Daoy (cell line): ENCODE measurements at places on chromosomes 13 and 19. TPM values are rescaled to one million over a fixed set of nuclear protein-coding genes. Genes with fewer than 3 reads are reported as not detected.

GRCh38 chr19:39792999-39793546 is 14.4 kb downstream of the LEUTX start:
- peak; percentile 83 for DNase-seq

DNA sequence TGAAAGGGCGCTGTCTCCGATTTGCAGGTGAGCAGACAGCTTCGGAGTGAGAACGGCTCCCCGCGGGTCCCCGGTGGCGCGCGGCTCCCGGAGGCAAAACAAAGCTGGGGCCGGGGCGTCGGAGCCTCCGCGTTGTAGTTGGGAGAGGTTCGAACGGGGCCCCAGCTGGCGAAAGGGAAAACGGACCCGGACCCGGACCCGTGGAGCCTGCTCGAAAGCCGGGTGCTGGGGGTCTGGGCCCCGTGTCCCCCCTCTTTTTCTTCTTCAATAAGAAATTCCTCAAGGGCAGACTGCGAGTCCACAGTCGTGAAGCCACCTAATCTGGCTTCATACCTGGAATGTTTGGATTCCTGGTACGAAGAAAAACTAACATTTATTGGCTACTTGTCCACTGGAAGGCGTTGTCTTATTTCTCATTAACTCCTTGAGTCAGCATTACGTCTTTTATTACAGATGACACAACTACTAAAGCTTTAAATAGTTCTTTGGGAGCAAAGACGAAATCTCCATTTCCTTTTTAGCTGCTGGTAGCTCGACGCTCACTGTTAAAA is 632 bp upstream of the MTIF3 start:
- DNase-seq = peak; percentile 9

DNA sequence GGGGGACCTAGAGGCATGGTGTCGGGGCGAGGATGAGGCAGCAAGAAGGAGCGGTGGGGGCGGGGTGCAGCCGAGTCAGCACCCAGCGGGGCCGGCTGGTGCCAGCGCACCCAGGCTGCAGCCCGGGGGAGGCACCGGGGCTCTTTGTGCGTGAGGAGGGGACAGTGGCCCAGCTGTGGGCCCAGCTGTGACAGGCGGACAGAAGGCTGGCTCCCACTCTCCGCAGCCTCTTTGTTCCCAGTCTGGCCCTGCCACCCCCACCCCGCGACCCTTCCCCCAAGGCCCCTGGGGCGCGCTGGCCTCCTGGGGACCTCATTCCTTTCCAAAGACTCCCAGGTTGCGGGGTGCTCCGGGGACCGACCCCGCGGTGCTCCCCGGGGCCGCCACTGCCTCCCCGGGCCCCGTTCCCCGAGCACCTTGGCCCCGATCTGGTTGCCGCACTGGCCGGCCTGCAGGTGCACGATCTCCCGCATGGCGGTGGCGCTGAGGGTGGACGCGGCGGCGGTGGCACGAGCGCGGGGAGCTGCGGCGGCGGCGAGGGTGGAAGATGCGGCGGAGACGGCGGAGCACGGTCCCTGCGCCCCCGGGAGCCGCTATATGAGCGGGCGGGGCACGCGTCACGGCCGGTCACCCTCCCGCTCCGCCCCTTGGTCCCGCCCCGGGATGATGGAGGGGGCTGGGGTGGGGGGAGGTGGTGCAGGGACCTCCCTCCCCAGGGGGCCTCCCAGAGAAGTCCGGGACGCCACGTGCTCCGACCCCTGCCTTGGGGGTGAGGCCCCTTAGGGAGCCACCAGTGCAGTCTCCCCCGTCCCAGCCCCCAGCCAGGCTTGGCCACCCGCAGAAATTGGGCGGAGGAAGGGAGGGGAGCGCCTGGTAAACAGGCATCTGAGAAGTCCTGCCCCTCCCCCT is at the start of gene TUBB4A:
TSS of gene TUBB4A (minus strand) at position 570 of the 909 bp plus-strand sequence. CDS start at position 473, 97 bp downstream.
- no peak for DNase-seq

The CEACAM7 gene
- total RNA-seq = not detected in 2 replicates

DNA sequence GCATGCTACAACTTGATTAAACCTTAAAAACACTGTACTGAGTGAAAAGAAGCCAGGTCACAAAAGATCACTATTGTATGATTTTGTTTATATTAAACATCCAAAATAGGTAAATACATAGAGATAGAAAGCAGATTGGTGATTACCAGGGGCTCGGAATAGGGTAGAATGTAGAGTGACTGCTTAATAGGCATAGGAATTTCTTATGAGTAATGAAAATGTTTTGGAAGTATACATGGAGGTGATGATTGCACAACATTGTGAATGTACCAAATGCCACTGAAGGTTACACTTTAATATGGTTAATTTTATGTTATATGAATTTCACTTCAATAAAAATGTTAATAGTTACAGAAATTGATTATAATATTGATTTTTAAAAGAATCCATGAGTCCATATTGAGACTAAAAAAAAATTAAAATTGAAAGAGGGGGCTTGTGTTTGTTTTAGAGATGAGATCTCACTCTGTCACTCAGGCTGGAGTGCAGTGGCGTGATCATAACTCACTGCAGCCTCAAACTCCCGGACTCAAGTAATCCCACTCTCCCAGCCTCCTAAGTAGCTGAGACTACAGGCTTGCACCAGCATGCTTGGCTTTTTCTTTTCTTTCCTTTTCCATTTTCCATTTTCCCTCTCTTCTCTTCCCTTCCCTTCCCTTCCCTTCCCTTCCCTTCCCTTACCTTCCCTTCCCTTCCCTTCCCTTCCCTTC is 85.1 kb downstream of the FNDC3A start:
- DNase-seq = no peak

The CDX2 gene
- not detected in 2 replicates for total RNA-seq

- DNase-seq = peak; percentile 40
These were observed 125.7 kb upstream of the PEG3 start for GRCh38 chr19:56966225-56966696.

DNA sequence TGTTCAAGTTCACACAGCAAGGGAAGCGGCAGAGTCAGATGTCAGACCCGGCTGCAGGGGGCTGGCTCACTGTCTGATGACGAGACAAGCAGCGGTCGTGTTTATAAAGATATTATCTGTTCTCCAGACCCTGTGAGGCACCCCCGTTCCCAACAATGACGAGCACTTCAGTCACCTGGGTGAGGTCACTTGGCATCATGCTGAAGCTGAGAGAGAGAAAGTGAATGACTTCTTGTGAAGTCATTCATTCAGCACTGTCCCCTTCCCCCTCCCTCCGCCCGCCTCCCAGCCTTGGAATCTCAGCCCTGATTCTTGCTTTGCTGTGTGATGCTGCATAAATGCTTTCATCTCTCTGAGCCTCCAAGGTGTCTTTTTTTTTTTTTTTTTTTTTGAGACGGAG is 4.9 kb upstream of the LYPD3 start:
- DNase-seq = peak; percentile 53

The ZNF91 gene
- 7.5 and 10.4 TPM in 2 replicates for total RNA-seq

DNA sequence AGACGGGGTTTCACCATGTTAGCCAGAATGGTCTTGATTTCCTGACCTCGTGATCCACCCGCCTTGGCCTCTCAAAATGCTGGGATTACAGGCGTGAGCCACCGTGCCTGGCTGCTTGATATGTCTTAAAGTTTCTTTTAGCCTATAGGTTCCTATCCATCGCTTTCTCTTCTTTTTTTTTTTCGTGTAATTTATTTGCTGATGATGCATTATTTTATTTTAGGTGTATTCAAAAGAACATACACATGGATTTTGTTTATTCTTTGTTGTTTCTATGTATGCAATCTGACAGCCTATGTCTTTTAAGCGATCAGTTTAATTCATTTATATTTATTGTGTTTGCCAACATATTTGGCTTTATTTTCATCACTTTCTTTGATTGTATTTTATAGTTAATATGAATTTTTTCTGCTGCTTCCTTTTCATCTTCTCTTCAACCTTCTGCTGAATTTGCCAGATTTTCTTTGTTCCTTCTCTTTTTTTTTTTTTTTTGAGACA is 26.0 kb upstream of the TNFAIP8L1 start:
- DNase-seq = no peak

DNA sequence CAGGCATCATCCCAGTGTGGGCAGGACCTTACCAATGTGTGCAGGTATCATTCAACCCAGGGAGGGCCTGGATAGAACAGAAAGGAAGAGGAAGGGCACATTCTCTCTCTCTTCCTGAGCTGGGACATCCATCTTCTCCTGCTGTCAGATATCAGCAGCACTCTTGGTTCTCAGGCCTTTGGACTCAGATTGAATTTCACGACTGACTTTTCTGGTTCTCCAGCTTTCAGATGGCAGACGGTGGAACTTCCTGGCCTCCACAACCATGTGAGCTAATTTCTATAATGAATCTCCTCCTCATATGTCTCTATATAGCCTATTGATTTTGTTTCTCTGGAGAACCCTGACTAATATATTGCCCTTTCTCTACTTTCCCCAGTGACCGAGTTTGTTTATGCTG is 77.3 kb downstream of the OLFM4 start:
- DNase-seq = no peak

DNA sequence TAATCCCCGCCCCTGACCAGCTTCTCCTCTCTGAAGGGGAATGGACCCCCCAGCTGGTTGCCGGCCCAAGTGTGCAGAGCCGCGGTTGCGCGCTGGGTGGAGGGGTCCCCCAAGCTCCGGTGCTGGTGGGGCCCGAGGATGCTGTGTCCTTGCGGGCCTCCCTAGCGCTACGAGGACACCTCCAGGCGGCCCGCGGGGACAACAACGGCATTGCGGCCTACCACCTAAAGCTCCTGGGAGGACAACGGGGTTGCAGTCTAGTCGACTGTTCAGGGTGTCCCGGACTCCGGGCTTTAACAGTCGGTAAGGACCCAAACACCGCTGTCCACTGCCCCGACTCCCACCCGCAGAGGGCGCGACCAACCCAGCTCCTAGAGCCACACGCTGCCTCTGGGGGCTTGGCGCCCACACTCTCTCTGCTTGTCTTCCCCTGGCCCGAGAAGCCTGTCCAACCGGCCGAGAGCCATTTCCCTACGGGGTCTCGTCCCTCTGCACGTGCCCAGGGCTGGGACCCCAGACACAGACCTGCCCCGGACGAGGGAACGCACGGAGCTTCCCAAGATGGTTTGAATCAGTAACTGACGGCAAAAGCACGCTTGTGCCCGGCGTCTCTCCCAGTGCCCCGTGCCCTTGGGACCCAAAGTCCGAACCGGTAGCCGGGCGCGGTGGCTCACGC is 927 bp upstream of the SDHAF1 start:
- DNase-seq = no peak

DNA sequence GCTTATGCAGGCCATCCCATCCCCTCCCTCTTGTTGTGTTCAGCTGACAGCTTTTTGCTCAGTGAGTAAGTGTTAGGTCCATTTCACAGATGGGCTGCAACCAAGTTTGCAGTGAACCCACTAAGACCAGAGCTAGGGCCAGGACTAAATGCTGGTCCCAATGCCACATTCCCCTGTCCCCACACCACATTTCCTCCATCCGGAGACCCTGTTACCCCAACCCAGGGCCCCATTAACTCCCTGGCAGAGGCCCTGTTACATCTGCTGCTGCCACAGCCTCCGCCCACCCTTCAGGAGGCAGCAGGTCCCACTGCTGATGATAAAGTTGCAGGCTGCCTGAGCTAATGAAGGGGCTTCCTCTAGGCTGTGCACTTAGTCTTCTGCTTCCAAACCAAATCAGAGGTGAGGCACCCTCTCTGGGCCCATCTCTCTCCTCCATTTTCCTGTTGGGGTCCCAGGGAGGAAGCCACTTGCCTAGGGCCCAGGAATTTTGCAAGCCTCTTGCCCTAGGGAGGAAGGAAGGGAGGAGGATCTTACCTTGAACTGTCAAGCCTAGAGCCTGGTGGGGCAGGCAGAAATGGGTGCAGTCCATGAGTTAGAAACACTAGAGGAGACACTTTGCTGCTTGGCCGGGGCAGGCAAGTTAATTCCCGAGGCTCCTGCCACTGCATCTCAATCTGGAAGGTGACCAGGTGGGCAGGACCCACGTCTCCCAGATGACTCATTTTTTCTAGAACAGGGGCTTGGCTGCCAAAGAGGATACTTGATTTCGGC is 3.4 kb upstream of the USF2 start:
- DNase-seq = no peak

DNA sequence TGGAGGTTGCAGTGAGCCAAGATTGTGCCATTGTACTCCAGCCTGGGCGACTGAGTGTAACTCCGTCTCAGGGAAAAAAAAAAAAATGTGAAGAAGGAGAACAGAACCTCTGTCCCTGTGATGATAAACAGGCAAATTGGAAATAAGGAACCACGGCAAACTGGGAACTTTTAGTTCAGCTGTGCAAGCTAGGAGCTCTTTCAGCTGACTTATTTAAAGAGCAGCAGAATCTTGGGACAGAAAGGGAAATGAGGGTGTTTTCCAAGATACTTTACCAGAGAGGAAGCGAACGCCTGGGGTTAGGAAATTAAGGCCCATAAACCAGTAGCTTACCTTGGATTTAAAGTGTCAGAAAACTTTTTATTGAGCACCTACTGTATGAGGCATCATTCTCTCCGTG is 3.0 kb upstream of the UPF1 start:
- DNase-seq = no peak

The ERICH4 gene
- not detected in 2 replicates for total RNA-seq

DNA sequence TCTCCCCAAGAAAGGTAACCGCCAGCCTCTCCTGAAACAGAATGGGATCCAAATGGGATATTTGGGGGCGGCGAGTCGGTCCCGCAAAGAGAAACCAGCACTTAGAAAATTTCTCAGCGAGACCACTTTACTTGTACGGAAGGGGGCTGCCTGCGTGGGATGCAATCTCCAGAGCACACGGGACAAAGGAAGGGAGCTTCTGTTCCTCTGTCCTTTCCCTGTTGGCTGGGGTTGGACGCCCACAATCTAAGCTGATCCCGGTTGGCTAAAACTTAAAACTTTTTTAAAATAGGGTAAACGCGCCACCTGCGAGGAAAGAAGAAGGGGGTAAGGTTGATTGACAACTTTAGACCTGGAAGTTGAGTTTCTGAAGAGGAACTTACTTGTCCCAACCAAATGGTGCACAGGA is 826 bp upstream of the BSG start:
- DNase-seq = peak; percentile 66

DNA sequence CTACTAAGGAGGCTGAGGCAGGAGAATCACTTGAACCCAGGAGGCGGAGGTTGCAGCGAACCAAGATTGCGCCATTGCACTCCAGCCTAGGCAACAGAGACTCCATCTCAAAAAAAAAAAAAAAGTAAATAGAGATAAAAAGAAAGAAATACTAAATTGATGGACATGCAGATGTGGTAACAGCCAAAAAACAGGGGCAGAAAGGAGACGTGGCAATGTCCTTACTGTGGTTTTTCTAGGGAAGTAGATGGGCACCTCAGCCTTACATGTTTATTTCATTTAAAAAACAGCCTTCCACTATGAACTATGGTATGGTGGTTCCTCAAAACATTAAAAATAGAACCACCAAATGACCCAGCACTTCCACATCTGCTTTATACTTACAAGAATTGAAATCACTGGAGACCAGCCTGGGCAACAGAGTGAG is 6.5 kb upstream of the EIF3G start:
- no peak for DNase-seq

GRCh38 chr19:18568367-18568766 is 3.3 kb upstream of the UBA52 start:
- DNase-seq = no peak

- peak; percentile 91 for DNase-seq
These were observed 1.7 kb upstream of the DNAJB1 start for GRCh38 chr19:14519860-14520407.

GRCh38 chr13:98508280-98508679 is 68.6 kb downstream of the STK24 start:
- DNase-seq = peak; percentile 15
